ENCODE measurements at places on chromosomes 7 and 10. TPM values are rescaled to one million over a fixed set of nuclear protein-coding genes. Genes with fewer than 3 reads are reported as not detected.

DNA sequence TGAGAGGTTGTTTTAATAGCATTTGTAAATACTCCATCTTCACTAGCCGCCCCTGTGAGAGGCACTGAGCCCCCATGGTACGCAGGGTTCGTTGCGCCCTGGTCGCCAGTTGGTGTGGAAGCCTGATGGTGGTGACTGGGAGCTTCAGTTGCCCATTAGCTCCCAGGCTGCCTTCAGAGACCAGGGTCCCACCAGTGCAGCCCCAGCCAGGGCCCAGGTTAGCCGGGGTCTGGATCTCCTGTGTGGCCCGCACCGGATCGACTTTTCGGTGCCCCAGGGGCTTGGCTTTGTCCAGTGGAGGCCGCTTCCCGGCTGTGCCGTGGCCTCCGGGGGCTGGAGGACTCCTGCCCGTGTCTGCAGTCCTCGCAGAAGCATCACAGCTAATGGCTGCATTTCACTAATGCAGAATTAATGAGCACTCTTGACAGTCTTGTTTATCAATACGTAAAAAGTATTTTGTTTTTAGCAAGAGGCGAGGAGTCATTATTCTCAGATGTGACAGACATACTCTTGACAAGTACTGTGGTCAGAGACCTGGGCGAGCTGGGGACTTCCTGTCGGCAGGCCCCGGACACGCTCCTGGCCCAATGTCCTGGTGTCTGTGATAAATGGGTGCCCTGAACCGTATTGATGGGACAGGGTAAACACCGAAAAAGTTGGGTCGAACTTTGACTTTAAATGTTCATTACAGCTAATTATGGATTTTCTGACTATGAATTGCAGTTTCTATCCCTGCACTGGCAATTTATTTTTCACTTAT is 99.8 kb downstream of the NKX6-2 start:
- DNase-seq = no peak

DNA sequence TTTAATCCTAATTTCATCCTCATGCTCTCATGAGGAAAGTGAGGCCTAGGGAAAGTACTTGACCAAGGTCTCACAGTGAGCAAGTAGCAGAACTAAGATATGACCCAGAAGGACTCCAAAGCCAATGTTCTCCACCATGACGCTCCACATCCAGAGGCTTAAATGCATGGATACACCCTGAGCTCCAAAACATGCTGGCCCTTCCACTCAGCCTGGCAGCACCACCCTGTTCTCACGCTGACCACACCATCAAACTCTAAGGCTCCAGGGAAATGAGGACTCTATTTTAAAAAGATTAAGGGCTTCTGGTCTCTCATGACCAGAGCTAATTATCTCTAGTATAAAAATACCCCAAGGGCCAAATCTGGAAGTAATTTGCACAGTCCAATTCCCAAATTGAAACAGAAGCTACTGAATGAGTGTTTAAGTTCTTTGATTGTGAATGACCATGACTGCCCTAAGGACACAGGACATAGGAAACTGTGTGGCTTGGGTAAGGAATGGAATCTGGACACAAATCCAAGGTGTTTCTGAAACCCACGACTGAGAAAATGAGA is 71.1 kb upstream of the ABLIM1 start:
- DNase-seq = no peak

- DNase-seq = no peak
Observed at GRCh38 chr10:58094985-58095718, 172.5 kb downstream of the IPMK start.

DNA sequence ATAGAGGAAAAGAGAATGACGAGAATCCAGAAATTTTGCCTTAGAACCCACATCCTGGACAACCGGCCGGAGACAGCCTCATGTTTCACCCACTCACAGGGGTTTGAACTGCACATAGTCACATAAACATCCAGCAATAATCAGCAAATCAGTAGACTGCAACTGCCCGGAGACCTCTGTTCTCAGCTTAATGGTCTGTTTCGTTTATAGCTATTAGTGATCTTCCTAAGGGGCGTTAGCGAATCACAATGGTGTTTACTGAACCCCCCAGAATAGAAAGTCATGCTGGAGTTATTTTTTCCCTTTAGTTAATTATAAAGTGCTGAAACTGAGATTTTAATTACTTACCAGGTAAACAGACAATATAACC is 98.4 kb downstream of the SFMBT2 start:
- no peak for DNase-seq

DNA sequence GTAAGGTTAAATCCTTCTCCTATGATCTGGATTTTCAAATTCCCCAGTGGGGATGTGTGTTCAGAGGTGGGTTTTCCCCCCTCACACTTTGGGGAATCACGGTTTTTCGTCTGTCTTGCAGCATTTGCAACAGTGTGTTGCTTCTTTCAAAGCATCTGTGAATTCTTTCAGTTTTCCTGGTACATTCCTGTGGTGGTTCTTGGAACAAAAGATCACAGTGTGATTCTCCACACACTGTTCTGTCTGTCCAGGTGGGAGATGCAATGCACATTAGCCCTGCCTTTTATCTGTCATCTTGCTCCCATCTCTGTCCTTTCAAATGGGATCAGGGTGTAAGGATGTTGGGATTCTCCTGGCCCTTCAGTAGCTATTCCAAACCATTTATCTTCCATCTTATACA is 11.8 kb downstream of the AGK start:
- DNase-seq = no peak

DNA sequence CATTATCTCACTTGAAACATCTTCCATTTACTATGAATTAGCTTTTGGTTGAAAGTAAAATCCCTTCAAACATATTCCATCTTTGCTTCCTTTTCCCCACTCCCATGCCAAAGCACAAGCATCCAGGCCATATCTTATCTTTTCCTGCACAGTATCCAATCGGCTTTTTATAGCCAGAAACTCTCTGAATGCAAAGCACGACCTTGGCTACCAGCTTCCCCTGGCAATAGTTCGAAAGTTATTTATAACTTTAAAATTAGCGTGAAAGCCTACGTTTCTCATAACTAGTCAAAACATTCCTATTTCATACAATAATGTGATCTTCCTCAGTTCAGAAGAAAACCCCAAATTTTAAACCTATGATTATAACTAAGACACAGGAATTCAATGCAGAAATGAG is 440 bp downstream of the CTNNA3 start:
- DNase-seq = no peak

The DLX5 gene
- 0.18 TPM for total RNA-seq

The CFAP70 gene
- 1.7 TPM for total RNA-seq

- peak; percentile 80 for DNase-seq
Observed at GRCh38 chr10:25522946-25523608, 348.3 kb downstream of the GPR158 start.

DNA sequence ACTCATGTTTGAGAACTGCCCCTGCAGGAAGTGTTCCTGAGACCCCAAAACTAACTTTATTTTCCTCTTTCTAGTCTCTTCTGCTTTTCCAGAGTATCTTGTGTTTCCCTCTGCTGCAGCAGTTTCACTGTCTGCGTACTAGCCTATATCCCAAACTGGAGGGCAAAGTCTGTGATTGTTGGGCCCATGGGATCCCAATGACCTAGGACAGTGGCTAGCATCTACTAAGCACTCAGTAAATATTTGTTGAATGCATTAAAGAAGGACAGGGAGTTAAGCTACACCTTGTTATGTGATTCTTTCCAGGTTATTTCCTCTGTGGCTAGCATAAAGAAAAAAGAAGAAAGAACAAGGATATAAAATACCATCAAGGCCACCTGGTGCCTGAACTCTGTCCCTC is 210.6 kb upstream of the PHYHIPL start:
- no peak for DNase-seq

DNA sequence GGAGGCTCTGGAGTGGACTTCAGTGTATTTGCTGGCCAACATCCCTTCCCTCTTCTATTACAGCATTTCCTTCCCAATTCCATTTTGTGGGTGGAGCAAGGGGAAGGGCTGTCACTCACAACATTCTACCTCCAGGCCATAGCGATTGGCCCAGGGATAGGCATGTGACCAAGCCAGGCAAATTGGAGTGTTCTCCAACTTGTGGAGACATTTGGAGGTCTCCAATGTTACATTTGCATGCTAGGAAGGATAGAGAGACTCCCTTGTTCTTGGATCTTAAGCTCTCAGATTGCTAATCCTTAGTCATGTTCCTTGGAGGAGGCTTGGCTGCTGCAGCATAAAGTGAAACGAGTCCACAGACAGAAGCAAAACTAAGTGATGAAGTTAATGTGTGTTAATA is 95.6 kb upstream of the KIF5B start:
- DNase-seq = no peak

The OIT3 gene
- total RNA-seq = 5.5 TPM

- no peak for DNase-seq
Observed at GRCh38 chr7:38880035-38880434, 29.0 kb downstream of the VPS41 start.

The SPRN gene
- total RNA-seq = 0.28 TPM

- no peak for DNase-seq
Observed at GRCh38 chr7:101237206-101238067, at the start of gene CLDN15. Gene CLDN15, minus strand, starts transcription at chr7:101237802. Its CDS starts 221 bp downstream, at chr7:101237581.

- peak; percentile 37 for DNase-seq
Observed at GRCh38 chr10:132637477-132638129, 100.0 kb downstream of the INPP5A start.

GRCh38 chr7:101970801-101971200 is 153.4 kb downstream of the CUX1 start:
- DNase-seq = no peak

DNA sequence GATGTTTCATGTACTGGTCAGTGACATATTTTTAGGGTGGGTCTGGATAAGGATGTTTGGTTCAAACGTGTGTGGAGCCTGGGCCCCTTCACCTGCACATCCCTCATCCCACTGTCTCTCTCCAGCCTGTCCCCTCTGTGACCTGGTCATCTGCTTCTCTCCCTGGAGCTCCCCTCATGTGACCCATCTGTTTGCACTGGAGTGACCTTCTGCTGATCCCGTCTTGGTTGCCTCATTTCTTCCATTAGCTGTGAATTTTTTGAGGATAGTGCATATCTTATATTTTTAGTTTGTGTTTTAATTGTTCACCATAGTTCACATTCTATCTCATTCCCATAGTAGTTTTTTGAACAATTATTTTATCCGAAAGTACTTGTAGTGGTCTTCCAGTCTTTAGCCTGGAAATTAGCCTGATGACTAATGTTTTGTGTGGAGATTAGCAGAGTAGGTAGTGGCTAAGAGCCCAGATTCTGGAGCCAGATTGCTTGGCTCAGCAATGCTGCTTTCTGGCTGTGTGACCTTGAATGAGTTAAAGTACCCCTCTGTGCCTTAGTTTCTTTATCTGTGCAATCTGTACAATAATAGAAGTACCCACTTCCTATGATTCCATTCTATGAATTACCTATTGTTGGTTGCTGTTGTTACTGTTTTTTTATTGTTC is 224.5 kb downstream of the LRMDA start:
- no peak for DNase-seq

DNA sequence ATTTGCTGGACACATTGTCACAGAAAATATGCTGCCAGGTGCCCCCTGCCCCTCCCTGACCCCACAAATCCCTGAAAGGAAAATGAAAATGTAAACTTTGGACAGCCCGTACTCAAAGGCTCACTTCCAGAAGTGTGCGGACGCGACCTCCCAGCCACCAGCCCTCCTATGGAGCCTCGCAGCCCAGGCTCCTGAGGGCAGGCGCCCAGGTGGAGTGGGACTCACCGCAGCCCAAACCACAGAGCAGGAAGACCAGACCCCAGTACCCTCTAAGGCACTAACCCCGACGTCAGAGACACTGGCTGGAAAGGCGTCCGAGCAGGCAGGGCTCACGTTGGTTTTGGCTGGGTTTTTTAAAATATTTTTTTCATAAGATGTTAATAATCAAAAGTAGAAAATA is 57.3 kb downstream of the CSGALNACT2 start:
- no peak for DNase-seq

GRCh38 chr10:76991621-76992020 is 646.0 kb downstream of the KCNMA1 start:
- no peak for DNase-seq

The PYROXD2 gene
- total RNA-seq = 5.8 TPM

DNA sequence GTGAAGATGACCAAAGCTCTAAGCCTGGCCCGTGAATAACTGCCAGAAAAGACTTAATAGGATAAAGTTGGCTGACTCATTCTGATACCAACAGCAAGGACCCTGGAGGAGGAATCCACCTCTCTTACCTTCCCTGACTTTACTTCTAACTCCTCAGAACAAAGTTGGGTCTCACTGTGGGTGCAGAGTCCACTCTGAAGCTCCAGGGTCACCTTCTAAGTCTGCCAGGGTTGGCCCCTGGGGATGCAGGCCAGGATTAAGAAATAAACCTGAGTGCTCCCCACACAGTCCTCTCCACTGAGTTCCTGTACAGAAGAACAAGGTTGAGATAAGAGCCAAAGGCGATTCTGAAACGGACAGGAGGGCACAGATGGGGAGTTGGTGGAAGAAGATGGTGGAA is 54.4 kb downstream of the GPR26 start:
- DNase-seq = no peak

DNA sequence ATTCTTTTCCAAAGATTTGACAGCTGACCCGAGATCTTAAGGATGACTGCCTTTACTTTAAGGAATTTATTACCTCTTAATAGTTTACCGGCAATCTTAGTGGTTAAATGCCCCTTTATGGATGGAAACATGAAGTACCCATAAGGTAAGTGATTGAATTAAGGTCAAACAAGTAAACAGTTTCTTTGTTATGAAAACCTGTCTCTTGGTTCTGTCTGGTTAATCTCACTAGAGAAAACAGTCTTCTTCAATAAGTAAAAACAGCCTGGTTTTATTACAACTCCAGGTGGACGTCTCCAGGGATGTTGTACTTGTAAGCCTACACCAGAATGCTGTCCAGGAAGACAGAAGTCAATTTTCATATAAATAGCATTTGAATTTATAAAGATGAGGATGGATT is 161.8 kb upstream of the MTPN start:
- no peak for DNase-seq

GRCh38 chr7:47278043-47278442 is 303.9 kb downstream of the TNS3 start:
- DNase-seq = no peak

The PDK4 gene
- total RNA-seq = 0.23 TPM

The ENTPD1 gene
- 102 TPM for total RNA-seq

The UBE3C gene
- 54.2 TPM for total RNA-seq

The IFIT3 gene
- 16.8 TPM for total RNA-seq

- peak; percentile 46 for DNase-seq
Observed at GRCh38 chr10:77251297-77252013, 386.2 kb downstream of the KCNMA1 start.

- DNase-seq = no peak
Observed at GRCh38 chr7:5495581-5496375, 72.1 kb upstream of the TNRC18 start.

- no peak for DNase-seq
Observed at GRCh38 chr7:117320523-117320922, 2.3 kb downstream of the WNT2 start.

DNA sequence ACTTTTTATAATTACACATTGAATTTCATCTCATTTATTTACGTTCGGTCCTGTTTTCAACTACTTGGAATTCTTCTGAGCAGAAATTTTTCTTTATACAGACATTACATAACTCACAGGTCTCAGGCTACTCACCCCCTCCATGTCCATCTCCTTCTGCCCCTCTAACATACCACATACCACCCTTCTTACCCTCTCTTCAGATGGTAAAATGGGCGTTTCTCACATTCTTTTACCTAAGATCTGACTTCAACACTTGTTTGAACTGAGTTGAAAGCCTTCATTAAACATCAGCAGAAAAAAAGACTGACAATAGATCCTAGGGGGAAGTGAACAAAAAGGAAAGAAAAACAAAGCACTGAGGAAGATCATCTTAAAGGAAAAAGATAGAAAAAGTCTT is 309.7 kb downstream of the CTNNA3 start:
- no peak for DNase-seq

- no peak for DNase-seq
Observed at GRCh38 chr10:113427236-113427735, 125.6 kb upstream of the HABP2 start.

- no peak for DNase-seq
Observed at GRCh38 chr7:101744588-101744987, 72.8 kb upstream of the CUX1 start.

The TAS2R16 gene
- not detected for total RNA-seq

Data from endothelial cell (in vitro differentiated cells).